ENCODE measurements at places on chromosomes 7 and 10.
A peak's percentile ranks its signal among the peaks of the same experiment; 100 is the strongest.

GRCh38 chr10:76582531-76582930, 1055.1 kb downstream of the KCNMA1 start:
- no peak for DNase-seq

GRCh38 chr7:92244808-92245486, 767 bp downstream of the KRIT1 start:
- DNase-seq = no peak

GRCh38 chr10:43123361-43124093, 14.7 kb upstream of the CSGALNACT2 start:
- DNase-seq = no peak

GRCh38 chr7:81833401-81833800, 63.6 kb upstream of the HGF start:
- DNase-seq = no peak

- no peak for DNase-seq
Observed at GRCh38 chr7:155455776-155456737, 1.9 kb upstream of the EN2 start.

- no peak for DNase-seq
Observed at GRCh38 chr10:116840389-116841075, 8.8 kb upstream of the ENO4 start.

DNA sequence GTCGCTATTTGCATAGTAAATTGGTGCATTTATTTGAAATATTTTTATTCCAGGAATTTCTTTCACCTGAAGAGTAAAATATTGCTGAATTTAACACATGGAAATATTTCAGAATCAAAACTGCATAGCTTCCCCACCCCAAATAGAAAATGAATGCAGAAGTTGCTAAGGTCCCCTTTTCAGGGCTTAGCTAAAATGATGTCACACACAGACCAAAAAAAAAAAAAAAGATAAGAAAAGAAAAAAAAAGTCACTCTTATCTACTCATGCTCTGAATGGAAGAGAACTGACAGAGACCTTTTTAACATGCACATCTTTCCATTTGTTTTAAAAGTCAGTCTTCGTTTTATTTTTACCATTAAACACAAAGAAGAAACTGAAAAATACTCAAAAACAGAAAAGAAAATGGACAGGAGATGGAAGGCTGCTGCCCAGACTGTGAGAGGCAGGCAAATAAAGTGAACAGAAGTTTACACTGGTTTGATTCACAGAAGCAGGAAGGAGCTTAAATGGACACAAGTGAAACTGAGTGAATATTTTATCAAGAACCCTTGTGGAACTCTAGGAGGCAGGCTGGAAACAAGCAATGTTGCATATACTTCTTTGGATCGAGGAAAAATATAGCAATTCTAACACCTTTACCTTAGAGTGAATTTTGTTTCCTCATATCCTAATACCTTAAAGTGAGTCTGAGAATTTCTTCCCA, 32.0 kb downstream of the PSMC2 start:
- no peak for DNase-seq

DNA sequence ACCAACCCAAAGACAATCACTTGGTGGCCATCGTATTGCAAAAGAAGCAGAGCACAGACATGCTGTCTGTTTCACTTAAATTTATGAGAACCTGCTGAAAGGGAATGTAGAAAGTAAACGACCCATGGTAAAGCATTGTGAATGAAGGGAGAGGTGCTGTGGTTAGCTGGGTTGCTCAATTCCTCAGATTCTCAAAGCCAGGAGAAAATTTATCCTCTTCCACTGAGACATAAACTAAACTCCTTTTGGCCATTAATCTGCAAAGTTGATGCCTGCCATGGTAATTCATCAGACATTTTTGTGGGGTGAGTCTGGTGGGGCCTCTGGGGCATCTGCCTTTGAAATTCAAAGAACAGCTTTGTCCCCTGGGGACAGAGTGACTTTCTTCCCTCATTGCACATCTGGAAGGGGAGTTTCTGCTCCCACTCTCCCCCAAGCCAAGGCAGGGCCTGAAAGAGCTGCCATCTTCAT, 951.0 kb downstream of the LRMDA start:
- no peak for DNase-seq

DNA sequence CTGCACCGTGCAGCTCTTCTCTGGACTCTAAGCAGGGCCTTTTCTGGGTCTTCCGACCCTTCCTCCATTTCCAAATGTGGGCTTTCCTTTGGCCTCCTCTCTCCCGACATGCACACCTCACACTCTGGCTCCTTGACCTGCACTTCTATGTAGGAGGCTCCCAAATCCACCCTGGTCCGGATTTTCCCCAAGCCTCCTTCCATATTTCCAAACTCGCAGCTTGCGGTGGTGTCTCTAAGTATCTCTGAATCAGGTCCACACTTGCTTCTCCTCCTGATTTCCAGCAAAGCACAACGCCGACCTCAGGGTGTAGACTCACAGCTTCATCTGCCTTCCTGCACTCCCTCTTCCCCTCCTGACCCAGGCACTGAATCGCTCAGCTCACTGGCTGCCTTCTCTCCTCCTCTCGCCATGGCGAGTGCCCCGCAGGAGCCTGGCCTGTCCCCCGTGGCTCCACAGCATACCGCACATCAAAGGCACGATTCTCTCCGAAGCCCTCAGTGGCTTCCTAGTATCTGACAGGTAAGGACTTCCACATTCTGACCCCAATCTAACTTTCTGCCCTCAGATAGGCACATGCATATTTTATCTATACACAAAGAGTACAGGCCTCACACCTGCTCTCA, 27.8 kb downstream of the DIP2C start:
- no peak for DNase-seq

DNA sequence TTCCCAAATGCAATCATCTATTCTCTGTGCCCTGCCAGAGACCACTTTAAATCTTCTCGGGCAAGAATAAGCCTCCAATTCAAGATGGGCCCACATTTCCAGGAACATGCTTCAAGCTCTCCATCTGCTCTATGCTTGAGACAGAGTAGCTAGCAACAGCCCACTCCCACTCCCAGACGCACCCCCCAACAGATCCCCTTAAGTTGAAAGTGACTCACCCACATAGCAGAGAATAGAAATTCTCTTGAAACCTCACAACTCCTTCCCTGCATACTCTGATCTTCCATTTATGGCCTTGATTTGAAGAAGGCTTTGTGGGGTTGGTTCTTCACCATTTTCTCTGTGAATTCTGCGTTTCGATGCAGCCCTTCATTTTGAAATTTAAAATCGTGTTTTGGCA, 604.0 kb downstream of the INHBA start:
- DNase-seq = no peak

DNA sequence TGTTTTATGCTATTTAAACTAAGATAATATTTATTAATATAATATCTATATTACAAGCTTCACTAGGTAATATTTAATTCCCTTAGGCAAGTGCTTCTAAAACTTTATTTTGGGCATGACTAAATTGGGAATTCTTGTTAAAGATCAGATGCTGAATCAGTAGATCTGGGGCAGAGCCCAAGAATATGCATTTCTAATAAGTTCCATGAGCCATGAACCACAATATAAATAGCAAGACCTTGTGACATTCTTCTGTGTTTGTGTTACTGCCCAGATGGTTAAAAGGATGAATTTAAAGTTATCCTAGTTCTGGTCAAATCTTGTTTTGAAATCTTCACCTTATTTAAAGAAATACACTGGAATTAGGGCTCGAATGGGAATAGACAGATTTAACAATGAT, 258.4 kb upstream of the CACNA2D1 start:
- DNase-seq = no peak

DNA sequence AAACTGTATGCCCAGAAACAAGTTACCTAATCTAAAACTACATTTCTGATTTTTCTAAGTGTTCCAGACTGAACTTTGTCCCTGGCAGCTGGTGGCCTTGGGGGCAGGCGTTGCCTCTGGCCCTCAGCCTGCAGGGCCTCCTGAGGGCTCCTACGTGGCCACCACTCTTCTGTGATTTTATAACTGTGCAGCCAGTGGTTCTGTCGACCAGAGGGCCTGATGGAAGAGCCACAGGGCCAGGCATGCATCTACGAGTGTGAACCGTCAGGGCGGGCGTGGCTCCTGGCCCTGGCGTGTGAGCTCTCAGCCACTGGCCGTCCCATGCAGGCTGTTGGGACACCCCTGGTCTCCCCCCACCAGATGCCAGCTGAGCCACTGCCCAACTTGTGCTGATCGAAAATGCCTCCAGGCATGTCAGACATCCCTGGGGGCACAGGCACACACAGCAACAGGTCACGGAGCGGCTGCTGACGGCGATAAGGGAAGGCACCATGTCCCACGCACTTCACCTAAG, 173.4 kb downstream of the ZMYND11 start:
- no peak for DNase-seq

DNA sequence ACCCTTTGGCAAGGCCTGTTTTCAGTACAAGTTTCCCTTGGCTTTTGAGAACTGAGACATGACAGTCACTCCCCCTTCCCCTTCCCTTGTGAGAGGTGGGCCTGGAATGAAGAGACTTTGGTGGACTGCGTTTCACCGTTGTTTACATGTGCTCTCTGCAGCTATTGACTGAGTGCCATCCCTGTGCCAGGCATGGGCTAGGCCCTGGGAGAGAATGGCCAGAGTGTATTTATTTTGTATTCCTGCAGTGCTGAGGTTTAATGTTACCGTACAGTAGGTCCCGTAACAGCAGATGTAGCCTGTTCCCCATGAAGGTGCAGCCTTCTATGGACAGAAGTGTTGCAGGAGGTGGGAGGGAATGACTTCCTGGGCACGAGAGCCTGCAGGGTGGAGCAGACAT, 50.0 kb downstream of the TACR2 start:
- no peak for DNase-seq

DNA sequence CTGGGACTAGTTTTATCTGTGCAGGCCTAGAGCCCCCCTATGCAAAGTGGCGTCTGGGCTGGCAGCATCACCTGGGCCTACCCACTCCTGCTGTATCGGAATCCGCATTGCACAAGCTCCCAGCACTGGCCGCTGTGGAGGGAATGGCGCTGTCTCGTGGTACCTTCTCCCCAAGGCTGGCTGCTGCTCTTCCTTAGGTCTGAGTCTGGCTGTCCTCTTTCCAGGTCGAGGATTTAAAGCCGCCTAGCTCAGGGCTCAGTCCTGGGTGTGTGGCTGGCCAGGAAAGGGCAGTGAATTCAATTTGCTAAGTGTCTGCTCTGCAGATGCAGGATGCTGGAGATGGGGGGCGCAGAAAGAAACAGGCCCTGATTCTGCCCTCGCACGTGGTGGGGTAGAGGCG, 44.7 kb downstream of the MGMT start:
- no peak for DNase-seq

GRCh38 chr10:58887474-58887873, 289.0 kb upstream of the PHYHIPL start:
- DNase-seq = no peak

DNA sequence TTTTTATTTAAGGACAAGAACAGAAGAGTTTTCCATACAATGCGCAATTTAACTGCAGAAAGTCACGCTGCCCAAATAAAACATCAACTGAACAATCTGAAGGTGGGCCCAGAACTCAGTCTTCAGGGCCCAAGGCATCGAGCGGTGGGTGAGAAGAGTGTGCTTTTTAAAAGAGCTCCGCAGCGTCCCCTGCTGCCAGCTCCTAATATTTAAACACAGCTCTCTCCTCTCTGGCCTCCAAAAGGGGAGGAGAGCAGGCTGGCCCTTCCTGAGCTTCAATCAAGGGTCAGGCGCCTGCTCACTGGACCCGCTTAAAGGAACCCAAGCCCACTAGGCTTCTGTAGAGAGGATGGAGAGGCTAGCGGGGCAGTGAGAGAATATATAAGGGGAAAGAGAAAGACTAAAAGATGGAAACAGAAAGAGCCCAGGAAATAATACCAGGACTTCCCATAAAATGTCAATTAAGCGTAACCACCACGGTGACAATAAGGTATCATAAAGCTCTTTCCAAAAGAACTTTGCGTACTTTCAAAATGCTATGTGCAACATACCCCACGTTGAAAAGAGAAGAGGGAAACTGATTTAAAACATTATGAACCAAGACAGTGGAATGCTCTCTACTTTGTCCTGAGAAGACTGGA, 2.8 kb downstream of the FAM53B start:
- peak; percentile 24 for DNase-seq

DNA sequence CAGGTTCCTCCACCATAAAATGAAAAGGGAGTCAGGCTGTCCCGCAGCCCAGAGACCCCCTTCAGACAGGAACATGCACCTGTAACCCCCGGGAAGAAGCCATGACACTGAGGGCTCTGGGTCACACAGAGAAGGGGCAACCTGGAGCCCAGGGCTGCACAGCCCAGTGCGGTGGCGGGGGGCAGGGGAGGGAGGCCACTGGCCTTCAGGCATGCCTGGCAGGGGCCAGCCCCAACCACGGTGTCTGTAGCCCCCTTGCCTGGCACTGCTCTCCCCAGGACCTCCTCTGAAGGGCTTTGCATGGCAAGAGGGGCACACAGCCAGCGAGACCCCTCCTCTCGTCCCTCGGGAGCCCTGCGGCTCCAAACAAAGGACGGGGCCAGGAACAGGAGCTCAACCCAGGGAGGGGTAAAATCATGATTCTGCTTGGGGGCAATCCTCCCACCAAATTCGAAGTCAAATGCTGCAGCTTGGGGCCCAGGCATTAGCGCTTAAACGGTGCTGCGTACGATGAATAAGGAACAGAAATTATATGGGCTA, 235.1 kb downstream of the MAD1L1 start:
- no peak for DNase-seq

DNA sequence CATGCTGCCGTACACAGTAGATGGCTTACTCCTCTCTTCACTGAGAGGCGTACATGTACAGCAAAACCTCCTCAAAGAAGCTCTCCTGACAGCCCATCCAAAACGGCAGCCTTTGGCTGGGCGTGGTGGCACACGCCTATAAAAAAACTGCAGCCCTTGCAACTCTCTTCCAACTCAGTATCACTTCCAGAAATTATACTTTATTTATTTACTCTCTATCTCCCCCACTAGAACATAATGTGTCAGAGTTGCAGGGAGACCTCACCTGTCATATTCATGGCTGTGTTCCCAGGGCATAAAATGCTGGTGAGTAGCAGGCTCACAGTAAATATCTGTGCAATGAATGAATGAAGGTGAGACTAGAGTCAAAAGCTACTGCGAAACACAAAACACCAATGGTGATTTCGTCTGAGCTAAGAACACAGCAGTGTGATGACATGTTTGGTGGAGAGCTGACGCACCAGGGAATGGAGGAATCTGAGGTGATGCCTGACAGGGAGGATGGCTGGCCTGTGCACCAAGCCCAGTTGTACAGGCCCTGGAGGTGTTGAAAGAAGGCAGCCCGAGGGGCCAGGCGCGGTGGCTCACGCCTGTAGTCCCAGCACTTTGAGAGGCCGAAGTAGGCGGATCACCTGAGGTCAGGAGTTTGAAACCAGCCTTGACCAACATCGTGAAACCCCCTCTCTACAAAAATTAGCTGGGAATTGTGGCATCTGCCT, 55.3 kb downstream of the COBL start:
- DNase-seq = no peak

DNA sequence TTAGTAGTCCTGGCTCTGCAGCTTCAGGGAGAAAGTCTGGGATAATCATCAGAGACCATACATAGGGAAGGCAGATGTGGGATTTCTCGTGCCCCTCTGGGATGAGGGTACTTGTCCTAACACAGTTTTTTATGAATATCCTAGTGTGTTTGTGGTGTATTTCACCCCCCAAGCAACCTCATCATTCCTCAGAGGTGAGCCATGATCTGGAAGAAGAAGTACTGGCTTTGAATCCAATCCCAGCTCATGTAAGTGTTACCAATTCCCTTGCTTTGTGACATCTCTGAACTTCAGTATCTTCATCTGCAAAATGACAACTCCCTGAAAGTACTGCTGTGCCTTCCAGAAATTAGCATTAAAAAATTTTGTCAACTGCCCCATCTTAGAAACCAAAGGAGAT, 347.5 kb upstream of the ZMIZ1 start:
- no peak for DNase-seq

GRCh38 chr10:25232204-25232603, 57.4 kb downstream of the GPR158 start:
- no peak for DNase-seq
